Ascending aorta (tissue), 2 donors: ENCODE measurements at places on chromosomes 16 and 17.

DNA sequence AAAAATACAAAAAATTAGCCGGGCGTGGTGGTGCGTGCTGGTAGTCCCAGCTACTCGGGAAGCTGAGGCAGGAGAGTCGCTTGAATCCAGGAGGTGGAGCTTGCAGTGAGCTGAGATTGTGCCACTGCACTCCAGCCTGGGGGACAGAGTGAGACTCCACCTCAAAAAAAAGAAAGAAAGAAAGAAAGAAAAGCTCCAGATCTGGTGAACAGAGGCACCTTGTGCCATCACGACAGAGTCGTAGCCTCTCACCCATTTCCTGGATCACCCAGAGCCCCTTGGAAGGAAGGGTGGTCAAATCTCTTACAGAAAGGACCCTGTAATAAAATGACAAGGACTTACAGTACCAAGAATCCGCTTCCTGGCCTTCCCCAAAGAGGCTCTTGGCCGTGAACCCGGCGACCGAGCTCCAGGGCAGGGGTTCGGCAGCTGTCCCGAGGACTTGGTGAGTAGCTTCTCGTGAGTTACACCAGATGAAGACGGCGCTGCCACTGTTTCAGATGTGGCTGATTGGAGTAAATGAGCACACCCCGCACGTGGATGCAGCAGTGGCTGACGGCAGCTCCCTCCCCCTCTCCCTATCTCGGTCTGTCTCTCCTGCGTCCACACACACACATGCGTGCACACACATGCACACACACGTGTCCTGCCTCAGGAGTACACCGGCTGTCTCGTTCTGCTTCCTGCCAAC, 13.5 kb downstream of the LGALS3BP start:
- no peak overlapping the region for H3K27ac ChIP-seq
- no peaks in the 10 kb centered on the region for H3K4me1 ChIP-seq
- DNase-seq: no peak
- no peak overlapping the region for H3K4me3 ChIP-seq
- H3K36me3 ChIP-seq: peaks cover 7% of the 10 kb centered on the region
- no peaks in the 10 kb centered on the region for H3K27me3 ChIP-seq

GRCh38 chr17:1461198-1461944, 5.3 kb upstream of the CRK start:
- no peaks in the 10 kb centered on the region for H3K27me3 ChIP-seq
- no peak for DNase-seq
- H3K4me3 ChIP-seq: no peak overlapping the region

DNA sequence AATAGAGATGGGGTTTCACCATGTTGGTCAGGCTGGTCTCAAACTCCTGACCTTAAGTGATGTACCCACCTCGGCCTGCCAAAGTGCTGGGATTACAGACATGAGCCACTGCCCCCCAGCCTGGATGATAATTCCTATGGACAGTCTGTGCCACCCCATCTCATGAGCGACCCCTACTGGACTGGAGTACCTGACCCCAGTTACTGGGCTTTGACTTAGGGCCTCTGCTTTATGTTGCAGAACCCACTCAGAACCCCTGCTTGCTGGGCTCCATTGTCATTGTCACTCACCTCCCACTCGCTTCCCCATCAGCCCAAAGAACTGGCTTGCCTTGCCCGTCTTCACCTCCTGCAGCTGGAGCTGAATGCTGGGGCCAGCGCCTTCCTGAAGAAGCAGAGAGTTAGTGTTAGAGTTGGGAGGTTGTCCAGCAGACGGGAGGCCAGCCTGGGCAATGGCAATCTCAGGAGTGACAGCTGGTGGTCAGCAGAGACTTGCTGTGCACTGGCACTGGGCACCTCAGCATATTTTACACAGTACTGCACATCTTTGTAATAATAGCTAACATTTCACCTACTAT, 4.0 kb downstream of the TAC4 start:
- no peak overlapping the region for H3K27ac ChIP-seq
- H3K27me3 ChIP-seq: no peaks in the 10 kb centered on the region
- no peak overlapping the region for H3K4me3 ChIP-seq

- H3K36me3 ChIP-seq: no peaks in the 10 kb centered on the region
- no peak overlapping the region for H3K27ac ChIP-seq
- no peak overlapping the region for H3K4me3 ChIP-seq
- DNase-seq: peak; percentile 54
- H3K4me1 ChIP-seq: peaks cover 3% of the 10 kb centered on the region
Measured at GRCh38 chr17:21457051-21458026, 81.2 kb downstream of the KCNJ12 start.

DNA sequence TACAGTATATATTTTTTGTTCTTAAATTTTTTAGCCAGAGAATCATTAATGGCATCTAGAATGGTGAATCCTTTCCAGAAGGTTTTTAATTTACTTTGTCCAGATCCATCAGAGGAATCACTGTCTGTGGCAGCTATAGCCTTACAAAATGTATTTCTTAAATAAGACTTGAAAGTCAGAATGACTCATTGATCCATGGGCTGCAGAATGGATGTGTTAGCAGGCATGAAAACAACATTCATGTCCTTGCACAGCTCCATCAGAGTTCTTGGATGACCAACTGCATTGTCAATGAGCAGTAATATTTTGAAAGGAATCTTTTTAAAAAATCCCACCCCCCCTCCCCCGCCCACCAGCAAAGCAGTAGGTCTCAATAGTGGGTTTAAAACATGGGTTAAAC, 51.4 kb downstream of the CACNG1 start:
- no peaks in the 10 kb centered on the region for H3K4me1 ChIP-seq
- peaks cover 4% of the 10 kb centered on the region for H3K36me3 ChIP-seq
- H3K4me3 ChIP-seq: no peak overlapping the region
- H3K27me3 ChIP-seq: no peaks in the 10 kb centered on the region

- no peaks in the 10 kb centered on the region for H3K4me1 ChIP-seq
- DNase-seq: no peak
- H3K27me3 ChIP-seq: no peaks in the 10 kb centered on the region
- peak overlapping the region; percentile 33 for H3K27ac ChIP-seq
- H3K4me3 ChIP-seq: no peak overlapping the region
Measured at GRCh38 chr17:40470932-40471828, 27.9 kb downstream of the IGFBP4 start.

DNA sequence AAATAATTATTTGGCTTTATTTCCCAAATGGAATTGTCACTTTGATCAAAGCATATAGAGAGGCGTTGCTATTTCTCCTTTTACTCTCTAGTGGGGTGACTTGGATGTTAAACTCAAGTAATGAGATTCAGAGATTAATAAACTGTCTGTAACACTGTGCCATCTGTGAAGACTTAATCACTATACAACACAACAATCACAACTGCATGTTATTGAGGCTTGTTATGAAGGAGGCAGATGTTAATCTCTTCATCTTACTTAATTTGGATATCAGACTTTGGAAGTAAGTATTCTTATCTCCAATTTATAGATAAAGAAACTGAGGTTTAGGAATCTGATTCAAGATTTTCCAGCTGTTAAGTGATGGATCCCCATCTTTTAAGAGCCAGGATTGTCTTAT, 132.5 kb downstream of the CNTNAP4 start:
- H3K27me3 ChIP-seq: no peaks in the 10 kb centered on the region
- no peaks in the 10 kb centered on the region for H3K36me3 ChIP-seq
- H3K27ac ChIP-seq: no peak overlapping the region

DNA sequence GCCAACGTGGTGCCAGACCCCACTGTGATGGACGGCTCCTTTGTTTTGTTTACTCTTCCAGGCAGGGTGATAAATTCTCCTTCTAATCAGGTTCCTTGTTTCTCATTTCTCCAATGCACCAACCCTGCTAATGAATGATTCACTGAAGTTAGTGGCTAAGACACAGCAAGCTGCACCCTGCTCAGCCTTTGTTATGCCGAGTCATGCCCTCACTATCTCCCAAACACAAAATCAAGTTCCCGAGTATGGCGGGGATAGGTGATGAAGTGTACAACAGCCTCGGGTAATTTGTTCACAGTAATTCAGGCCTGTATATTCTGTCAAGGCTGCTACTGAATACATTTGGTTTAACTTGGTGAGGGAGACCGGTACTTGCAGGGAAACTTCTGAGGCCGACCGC, 83.8 kb upstream of the HS3ST4 start:
- DNase-seq: no peak
- no peaks in the 10 kb centered on the region for H3K27me3 ChIP-seq
- no peak overlapping the region for H3K27ac ChIP-seq
- no peak overlapping the region for H3K4me3 ChIP-seq

GRCh38 chr16:69322343-69322742, 8.0 kb downstream of the PDF start:
- H3K27me3 ChIP-seq: no peaks in the 10 kb centered on the region
- H3K36me3 ChIP-seq: peaks cover 83% of the 10 kb centered on the region
- H3K27ac ChIP-seq: no peak overlapping the region
- H3K4me1 ChIP-seq: no peaks in the 10 kb centered on the region

- no peak overlapping the region for H3K4me3 ChIP-seq
- no peaks in the 10 kb centered on the region for H3K27me3 ChIP-seq
- H3K27ac ChIP-seq: no peak overlapping the region
- no peaks in the 10 kb centered on the region for H3K36me3 ChIP-seq
- no peaks in the 10 kb centered on the region for H3K4me1 ChIP-seq
Measured at GRCh38 chr17:13228225-13228624, 210.4 kb upstream of the ELAC2 start.

DNA sequence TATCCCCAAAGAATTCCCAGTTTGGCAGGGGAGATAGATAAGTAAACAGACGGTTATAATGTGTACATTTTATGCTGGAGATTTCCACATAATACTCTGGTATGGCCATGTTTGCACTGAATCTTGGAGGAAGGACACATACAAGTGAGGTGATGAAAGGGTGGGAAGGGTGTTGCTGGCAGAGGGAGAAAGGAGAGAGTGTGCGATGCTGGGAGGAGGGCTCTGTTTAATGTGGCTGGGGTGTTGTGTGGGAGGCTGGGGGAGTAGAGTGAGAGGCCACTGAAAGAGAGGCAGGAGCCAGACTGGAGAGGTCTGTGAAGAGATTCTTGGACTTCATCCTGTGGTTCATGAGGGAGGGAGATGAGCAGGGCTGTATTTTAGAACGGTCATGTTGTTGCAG, 87.6 kb downstream of the SPACA3 start:
- no peak for DNase-seq
- H3K36me3 ChIP-seq: no peaks in the 10 kb centered on the region
- no peak overlapping the region for H3K27ac ChIP-seq
- no peak overlapping the region for H3K4me3 ChIP-seq
- no peaks in the 10 kb centered on the region for H3K27me3 ChIP-seq

- H3K27ac ChIP-seq: peak overlapping the region; percentile 79
- H3K36me3 ChIP-seq: no peaks in the 10 kb centered on the region
- H3K4me3 ChIP-seq: no peak overlapping the region
Measured at GRCh38 chr16:87044032-87044382, 273.2 kb downstream of the C16orf95 start.

DNA sequence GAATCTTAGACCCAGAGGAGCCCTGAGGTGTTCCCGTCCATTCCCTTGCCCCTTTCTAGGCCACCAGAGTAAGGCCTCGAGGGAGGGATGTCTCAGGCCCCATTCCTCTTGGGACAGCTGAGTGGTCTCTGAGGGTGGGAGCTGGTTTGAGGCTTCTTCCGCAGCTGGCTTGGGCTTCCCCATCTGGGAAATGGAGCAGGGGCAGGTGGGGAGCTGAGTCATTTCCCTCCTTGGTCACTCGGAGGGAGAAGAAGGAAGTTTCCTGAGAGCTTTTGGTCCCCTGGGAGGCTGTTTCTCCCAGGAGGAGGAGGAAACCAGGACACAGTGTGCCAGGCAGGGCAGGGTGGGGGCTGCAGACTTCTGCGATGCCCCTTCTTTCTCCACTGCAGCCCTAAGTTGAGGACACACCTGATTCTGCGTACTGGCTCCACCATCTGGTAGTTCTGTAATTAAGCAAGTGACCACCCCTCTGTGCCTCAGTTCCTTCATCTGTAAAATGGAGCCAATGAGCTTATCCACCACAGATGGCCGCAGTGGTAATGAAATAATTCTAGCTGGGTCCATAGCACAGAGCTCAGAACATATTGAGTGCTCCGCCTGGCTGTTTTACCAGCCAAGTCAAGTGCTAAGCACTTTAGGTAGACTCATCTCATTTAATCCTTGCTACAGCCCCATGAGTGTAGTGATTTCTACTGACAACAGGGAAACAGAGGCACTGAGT, 1.6 kb upstream of the KCNJ12 start:
- DNase-seq: no peak
- H3K27ac ChIP-seq: no peak overlapping the region
- H3K36me3 ChIP-seq: no peaks in the 10 kb centered on the region
- H3K4me3 ChIP-seq: no peak overlapping the region
- H3K4me1 ChIP-seq: peaks cover 4% of the 10 kb centered on the region
- H3K27me3 ChIP-seq: no peaks in the 10 kb centered on the region

- no peaks in the 10 kb centered on the region for H3K4me1 ChIP-seq
- no peak overlapping the region for H3K27ac ChIP-seq
- no peak overlapping the region for H3K4me3 ChIP-seq
- no peak for DNase-seq
Measured at GRCh38 chr16:48197294-48197693, 41.5 kb upstream of the ABCC12 start.

DNA sequence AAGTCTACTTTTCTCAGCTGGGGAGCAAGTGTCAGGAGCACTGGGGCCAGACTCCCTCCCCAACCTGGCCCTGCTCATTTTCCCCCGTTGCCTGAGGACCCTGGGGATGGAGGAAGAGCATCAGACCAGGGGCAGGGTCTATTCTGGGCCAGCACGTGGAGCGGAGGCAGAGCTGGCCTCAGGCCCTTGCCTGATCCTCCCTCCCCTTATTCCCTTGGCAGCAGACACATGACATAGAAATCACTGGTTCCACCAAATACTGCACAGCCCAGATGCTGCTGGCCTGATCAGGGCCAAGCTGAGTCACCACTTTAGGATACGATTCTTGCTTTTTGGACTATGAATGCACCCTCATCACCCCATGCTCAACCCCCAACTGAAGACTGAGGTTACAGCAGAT, 15.8 kb upstream of the AGRP start:
- no peak for DNase-seq
- no peaks in the 10 kb centered on the region for H3K36me3 ChIP-seq
- no peak overlapping the region for H3K27ac ChIP-seq

DNA sequence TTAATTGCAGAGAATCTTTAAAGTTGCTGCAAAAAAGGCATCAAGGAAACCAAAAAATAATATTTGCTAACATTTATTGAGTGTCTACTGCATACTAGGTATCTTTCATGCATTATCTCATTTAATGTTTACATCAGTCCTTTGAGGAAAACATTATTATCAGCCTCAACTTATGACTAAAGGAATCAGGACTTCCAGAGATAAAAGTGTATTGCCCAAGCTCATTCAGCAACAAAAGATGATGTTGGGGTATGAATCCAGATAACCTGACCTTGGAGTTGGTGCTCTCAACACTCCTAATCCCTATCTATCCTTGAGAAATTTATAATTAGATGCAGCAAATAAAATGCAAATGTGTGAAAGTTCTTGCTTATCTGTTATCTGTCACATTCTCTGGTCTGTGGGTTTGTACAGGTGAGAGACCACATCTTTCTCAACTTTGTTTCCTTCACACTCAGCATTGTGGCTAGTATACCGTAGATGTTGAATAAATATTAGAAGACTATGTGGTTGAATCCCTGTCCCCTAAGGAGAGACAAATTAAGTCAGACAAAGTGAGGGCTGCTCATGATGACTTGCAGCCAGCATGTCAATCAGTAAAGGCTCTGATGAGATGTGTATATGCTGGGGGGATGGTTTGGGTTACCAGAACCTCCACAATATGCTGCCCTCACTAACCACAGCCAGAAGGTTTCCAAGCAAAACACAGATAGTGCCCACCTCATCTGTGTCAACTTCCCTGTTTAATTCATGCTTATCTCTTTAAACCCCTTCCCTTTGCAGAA, 82.6 kb downstream of the NOG start:
- no peak overlapping the region for H3K4me3 ChIP-seq
- DNase-seq: no peak
- peaks cover 6% of the 10 kb centered on the region for H3K27me3 ChIP-seq
- H3K27ac ChIP-seq: no peak overlapping the region
- no peaks in the 10 kb centered on the region for H3K4me1 ChIP-seq

GRCh38 chr17:47956791-47957590, 692 bp downstream of the PRR15L start:
- no peaks in the 10 kb centered on the region for H3K36me3 ChIP-seq
- H3K4me1 ChIP-seq: no peaks in the 10 kb centered on the region
- H3K27me3 ChIP-seq: no peaks in the 10 kb centered on the region
- no peak overlapping the region for H3K27ac ChIP-seq
